ENCODE measurements at places on chromosomes 11 and 22. TPM values are rescaled to one million over a fixed set of nuclear protein-coding genes. Genes with fewer than 3 reads are reported as not detected.

The BIRC3 gene
- total RNA-seq: 1.8 TPM

The TMEM191C gene
- total RNA-seq: 0.14 TPM

The TEAD1 gene
- total RNA-seq: 36.0 TPM

The APOA4 gene
- not detected for total RNA-seq

DNA sequence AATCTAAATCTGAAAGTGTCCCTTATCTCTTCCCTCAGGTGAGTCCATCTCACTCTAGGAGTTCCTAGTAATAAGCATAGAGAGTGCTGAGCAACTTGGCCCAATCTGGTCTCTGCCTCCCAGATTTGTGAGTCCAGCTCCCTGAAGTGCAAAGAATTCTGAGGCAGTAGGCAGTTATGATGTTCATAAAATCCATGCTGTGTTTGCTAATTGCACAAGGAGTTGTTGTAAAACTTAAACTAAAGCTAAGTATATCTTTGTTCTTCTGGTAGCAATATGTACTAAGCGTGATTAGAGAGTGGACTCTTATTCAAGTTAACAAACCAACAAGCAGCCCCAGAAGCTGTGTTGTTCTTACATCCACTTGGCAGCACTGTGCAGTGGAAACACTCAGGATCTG lies 7.6 kb upstream of the PTH start:
- no peak overlapping the region for H3K4me3 ChIP-seq
- H3K36me3 ChIP-seq: no peaks in the 10 kb centered on the region
- H3K27ac ChIP-seq: no peak overlapping the region
- no peaks in the 10 kb centered on the region for H3K4me1 ChIP-seq
- no peak for DNase-seq

DNA sequence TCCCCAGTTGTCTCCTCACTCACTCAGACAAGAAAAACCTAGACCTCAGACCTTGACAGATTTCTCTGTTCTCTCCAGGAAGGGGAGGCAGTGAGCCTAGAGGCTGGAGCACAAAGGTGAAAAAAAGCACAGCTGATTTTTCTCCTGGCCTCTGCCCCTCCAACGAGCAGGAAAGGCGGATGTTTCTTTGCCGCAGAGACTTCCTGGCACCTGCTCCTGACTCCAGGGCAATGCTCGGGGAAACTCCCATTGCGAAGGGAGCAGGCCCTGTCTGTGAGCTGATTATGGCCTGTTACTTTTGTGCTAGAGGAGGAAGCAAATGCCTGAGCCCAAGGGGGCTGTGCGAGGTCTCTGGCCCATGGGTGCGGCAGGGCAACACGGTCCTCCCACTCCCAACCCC lies 25.4 kb downstream of the MS4A10 start:
- H3K4me1 ChIP-seq: no peaks in the 10 kb centered on the region
- H3K4me3 ChIP-seq: no peak overlapping the region
- no peaks in the 10 kb centered on the region for H3K36me3 ChIP-seq
- H3K27me3 ChIP-seq: no peaks in the 10 kb centered on the region
- no peak overlapping the region for H3K27ac ChIP-seq

- no peak for DNase-seq
- H3K4me1 ChIP-seq: no peaks in the 10 kb centered on the region
Observed at GRCh38 chr11:60717956-60718355, 6.6 kb upstream of the MS4A18 start.

GRCh38 chr22:38286915-38287669 lies 14.3 kb upstream of the TMEM184B start:
- no peak overlapping the region for H3K27ac ChIP-seq
- no peaks in the 10 kb centered on the region for H3K4me1 ChIP-seq
- DNase-seq: no peak
- no peaks in the 10 kb centered on the region for H3K27me3 ChIP-seq
- H3K4me3 ChIP-seq: no peak overlapping the region

- H3K4me1 ChIP-seq: no peaks in the 10 kb centered on the region
- no peaks in the 10 kb centered on the region for H3K36me3 ChIP-seq
- DNase-seq: no peak
- H3K27me3 ChIP-seq: no peaks in the 10 kb centered on the region
- no peak overlapping the region for H3K27ac ChIP-seq
Observed at GRCh38 chr11:126697936-126698335, 302.6 kb downstream of the KIRREL3 start.

DNA sequence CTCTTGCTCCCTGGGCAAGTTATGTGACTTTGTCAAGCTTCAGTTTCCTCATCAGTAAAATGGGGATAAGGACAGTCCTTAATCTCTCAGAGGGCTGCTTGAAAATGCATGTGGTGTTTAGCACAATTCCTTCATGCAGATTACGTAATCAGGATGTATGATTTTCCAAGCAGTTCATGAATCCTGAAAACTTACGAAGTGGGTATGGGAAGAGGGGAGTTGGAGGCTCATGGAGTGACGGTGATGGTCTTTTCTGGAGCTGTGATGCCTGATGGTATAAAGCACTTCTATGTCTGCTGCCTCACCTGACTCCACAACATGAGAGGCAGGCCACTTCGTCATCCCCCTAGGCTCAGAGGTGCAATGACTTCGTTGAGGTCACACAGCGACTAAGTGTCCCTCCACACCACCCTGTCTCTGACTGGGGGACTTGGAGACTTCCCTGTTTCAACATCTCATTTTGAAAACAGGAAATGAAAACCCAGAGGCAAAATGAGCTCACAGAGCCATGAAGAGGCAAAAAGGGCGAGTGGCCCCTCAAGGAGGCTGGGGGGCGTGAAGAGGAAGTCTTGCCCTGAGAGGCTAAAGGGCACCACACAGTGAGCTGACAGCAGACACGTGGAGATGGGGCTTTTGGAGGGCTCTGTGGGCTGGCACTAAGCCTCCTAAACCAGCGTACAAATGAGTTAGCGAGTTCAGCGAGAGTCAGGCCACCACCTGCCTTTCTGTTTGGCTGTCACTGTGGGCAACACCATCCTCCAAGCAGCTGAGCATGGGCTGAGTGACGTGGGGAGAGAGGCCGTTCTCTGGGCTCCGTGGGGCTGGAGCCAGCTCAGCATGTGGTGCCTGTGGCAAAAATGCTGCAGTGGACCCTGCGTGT lies 10.1 kb downstream of the MCM5 start:
- no peak for DNase-seq
- H3K4me1 ChIP-seq: no peaks in the 10 kb centered on the region
- H3K36me3 ChIP-seq: no peaks in the 10 kb centered on the region

DNA sequence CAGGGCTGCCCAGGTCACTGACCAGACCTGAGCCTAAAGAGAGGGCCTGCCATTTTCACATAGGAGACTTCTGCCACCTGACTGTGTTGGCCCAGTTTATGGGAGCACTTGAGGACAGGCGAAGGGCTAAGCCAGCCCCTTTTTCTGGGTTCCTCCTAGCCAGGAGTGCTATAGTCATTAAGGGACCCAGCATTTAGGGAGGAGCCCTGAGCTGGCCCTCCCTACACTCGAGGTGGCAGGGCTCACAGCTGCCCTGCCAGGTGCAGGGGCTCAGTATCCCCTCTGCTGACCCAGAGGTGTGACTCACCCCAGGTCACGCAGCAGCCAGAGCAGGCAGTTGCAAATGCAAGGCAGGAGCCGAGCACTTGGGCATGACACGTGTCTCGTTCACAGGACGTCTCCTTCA lies 86.3 kb upstream of the CRYBB3 start:
- H3K27me3 ChIP-seq: no peaks in the 10 kb centered on the region
- peaks cover 44% of the 10 kb centered on the region for H3K4me1 ChIP-seq
- peak; percentile 91 for DNase-seq

- no peaks in the 10 kb centered on the region for H3K4me1 ChIP-seq
- peaks cover 4% of the 10 kb centered on the region for H3K36me3 ChIP-seq
- no peak for DNase-seq
- no peak overlapping the region for H3K27ac ChIP-seq
Observed at GRCh38 chr11:20120134-20120925, 39.9 kb downstream of the DBX1 start.

All from adrenal gland (tissue), 19 donors.